ENCODE measurements at places on chromosomes 1 and 21. TPM values are rescaled to one million over a fixed set of nuclear protein-coding genes. Genes with fewer than 3 reads are reported as not detected.
A peak's percentile ranks its signal among the peaks of the same experiment; 100 is the strongest.

- no peaks in the 10 kb centered on the region for H3K27me3 ChIP-seq
- DNase-seq = peak; percentile 31
- no peaks in the 10 kb centered on the region for H3K36me3 ChIP-seq
- no peak overlapping the region for H3K27ac ChIP-seq
Observed at GRCh38 chr1:7404046-7404742, 366.9 kb upstream of the VAMP3 start.

GRCh38 chr1:169731446-169731845, 2.4 kb downstream of the SELE start:
- H3K36me3 ChIP-seq = no peaks in the 10 kb centered on the region
- H3K27me3 ChIP-seq = no peaks in the 10 kb centered on the region
- H3K4me1 ChIP-seq = peaks cover 23% of the 10 kb centered on the region
- no peak overlapping the region for H3K4me3 ChIP-seq
- no peak overlapping the region for H3K27ac ChIP-seq

DNA sequence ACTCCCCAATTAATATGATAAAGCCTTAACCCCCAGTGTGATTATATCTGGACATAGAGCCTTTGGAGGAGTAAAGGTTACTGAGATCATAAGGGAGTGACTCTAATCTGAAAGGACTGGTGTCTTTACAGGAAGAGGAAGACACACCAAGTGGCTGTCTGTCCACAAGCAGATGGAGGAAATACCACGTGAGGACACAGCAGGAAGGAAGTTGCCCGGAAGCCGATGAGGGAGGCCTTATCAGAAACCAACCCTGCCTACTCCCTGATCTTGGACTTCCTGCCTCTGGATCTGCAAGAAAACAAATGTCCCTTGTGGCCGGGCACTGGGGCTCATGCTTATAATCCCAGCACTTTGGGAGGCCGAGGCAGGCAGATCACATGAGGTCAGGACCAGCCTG, 110.3 kb upstream of the CHRM3 start:
- no peak for DNase-seq
- no peak overlapping the region for H3K4me3 ChIP-seq
- no peak overlapping the region for H3K27ac ChIP-seq
- no peaks in the 10 kb centered on the region for H3K4me1 ChIP-seq
- H3K36me3 ChIP-seq = no peaks in the 10 kb centered on the region
- no peaks in the 10 kb centered on the region for H3K27me3 ChIP-seq

GRCh38 chr1:97634758-97635157, 286.1 kb downstream of the DPYD start:
- peaks cover 2% of the 10 kb centered on the region for H3K36me3 ChIP-seq
- peaks cover 48% of the 10 kb centered on the region for H3K4me1 ChIP-seq
- no peak for DNase-seq
- no peak overlapping the region for H3K4me3 ChIP-seq

- H3K4me3 ChIP-seq = no peak overlapping the region
- H3K4me1 ChIP-seq = no peaks in the 10 kb centered on the region
- H3K36me3 ChIP-seq = peaks cover 11% of the 10 kb centered on the region
- no peaks in the 10 kb centered on the region for H3K27me3 ChIP-seq
Observed at GRCh38 chr1:243363832-243364231, 108.0 kb downstream of the SDCCAG8 start.

- H3K36me3 ChIP-seq = peaks cover 21% of the 10 kb centered on the region
- no peaks in the 10 kb centered on the region for H3K27me3 ChIP-seq
- peaks cover 1% of the 10 kb centered on the region for H3K4me1 ChIP-seq
- H3K4me3 ChIP-seq = no peak overlapping the region
- no peak overlapping the region for H3K27ac ChIP-seq
Observed at GRCh38 chr1:66998972-66999371, 55.0 kb downstream of the SLC35D1 start.

- no peak overlapping the region for H3K4me3 ChIP-seq
- H3K4me1 ChIP-seq = no peaks in the 10 kb centered on the region
- no peaks in the 10 kb centered on the region for H3K36me3 ChIP-seq
- no peak overlapping the region for H3K27ac ChIP-seq
Observed at GRCh38 chr1:158212320-158212719, 31.6 kb downstream of the CD1D start.

GRCh38 chr1:68473060-68473459, 23.3 kb upstream of the RPE65 start:
- H3K27ac ChIP-seq = no peak overlapping the region
- peaks cover 2% of the 10 kb centered on the region for H3K36me3 ChIP-seq
- no peaks in the 10 kb centered on the region for H3K27me3 ChIP-seq
- H3K4me1 ChIP-seq = peaks cover 3% of the 10 kb centered on the region

DNA sequence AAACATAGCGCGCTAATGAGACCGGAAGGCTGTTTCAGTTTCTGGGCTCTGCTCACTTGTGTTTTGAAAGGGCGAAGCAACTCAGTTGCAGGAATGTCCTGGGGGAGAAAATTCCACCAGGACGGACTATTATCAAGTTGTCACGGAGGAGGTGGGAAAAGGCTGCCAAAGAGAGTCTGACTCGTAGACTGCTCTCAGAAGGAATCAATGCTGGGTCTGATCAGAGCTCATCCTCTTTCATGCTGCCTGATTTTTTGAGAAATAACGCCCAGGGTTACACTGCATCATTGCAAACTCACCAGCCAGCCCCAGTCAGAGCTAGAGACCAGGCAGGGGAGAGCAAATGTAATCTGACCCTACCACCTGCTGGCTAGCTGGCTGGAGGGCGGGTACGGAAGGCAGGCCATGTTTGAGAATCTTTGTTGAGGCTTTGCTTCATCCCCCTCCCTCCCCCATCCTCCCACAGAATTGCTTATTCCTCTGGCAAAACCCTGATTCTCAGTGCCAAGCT, 36.4 kb upstream of the BCL9 start:
- peak overlapping the region; percentile 82 for H3K27ac ChIP-seq
- H3K4me1 ChIP-seq = peaks cover 16% of the 10 kb centered on the region
- H3K27me3 ChIP-seq = no peaks in the 10 kb centered on the region
- no peaks in the 10 kb centered on the region for H3K36me3 ChIP-seq
- no peak for DNase-seq

- H3K27me3 ChIP-seq = no peaks in the 10 kb centered on the region
- H3K27ac ChIP-seq = no peak overlapping the region
- H3K4me3 ChIP-seq = no peak overlapping the region
- H3K36me3 ChIP-seq = peaks cover 3% of the 10 kb centered on the region
- peaks cover 21% of the 10 kb centered on the region for H3K4me1 ChIP-seq
Observed at GRCh38 chr1:58627221-58627620, 50.2 kb upstream of the TACSTD2 start.

DNA sequence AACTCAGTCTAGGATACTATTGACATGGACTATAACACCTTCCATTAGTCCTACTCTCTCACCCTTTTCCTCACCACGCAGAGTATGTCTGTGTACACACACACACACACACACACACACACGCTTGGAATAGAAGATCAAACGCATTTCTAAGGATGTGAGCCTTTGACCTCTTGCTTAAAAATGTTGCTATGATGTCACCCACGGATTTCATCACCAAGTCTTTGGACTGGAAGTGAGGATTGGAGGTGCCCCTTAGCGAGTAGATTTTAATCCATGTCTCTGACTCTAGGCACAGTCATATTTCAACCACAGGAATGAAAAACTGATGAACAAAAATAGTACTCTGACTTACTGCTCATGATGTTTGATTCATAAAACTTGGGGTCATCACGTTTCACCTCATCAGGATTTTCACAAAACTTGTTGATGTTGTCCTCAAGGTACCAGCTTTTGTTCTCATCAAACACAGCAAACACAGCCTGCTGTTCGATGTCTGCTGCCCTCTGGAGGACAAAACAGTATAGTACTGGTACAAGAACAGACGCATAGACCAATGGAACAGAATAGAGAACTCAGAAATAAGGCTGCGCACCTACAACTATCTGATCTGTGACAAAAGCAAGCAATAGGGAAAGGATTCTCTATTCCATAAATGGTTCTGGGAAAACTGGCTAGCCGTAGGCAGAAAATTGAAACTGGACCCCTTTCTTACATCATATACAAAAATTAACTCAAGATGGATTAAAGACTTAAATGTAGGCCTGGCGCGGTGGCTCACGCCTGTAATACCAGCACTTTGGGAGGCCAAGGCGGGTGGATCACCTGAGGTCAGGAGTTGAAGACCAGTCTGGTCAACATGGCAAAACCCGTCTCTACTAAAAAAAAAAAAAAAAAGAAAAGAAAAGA, 39.9 kb downstream of the F5 start:
- H3K27me3 ChIP-seq = no peaks in the 10 kb centered on the region
- no peaks in the 10 kb centered on the region for H3K36me3 ChIP-seq
- H3K27ac ChIP-seq = no peak overlapping the region
- DNase-seq = peak; percentile 45

DNA sequence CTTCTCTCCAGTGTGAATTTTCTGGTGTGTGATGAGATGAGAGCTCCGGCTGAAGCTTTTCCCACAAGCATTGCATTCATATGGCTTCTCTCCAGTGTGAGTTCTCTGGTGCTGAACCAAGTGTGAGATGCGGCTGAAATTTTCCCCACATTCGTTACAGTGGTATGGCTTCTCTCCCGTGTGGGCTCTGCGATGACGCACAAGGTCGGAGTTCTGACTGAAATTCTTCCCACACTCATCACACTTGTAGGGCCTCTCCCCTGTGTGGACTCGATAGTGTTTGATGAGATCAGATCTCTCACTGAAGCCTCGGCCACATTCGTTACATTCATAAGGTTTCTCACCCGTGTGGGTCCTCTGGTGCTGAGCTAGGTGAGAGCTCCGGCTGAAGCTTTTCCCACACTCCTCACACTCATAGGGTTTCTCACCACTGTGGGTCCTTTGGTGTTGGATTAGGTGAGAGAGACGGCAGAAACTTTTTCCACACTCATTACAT, 7.4 kb downstream of the ZNF436 start:
- H3K27me3 ChIP-seq = no peaks in the 10 kb centered on the region
- H3K36me3 ChIP-seq = peaks cover 88% of the 10 kb centered on the region
- H3K27ac ChIP-seq = no peak overlapping the region
- no peak for DNase-seq
- no peak overlapping the region for H3K4me3 ChIP-seq
- H3K4me1 ChIP-seq = peaks cover 11% of the 10 kb centered on the region

- no peaks in the 10 kb centered on the region for H3K27me3 ChIP-seq
- H3K4me1 ChIP-seq = peaks cover 35% of the 10 kb centered on the region
- H3K4me3 ChIP-seq = no peak overlapping the region
- H3K27ac ChIP-seq = no peak overlapping the region
Observed at GRCh38 chr1:80915491-80915890, 885.2 kb upstream of the ADGRL2 start.

- peaks cover 46% of the 10 kb centered on the region for H3K27me3 ChIP-seq
- H3K36me3 ChIP-seq = no peaks in the 10 kb centered on the region
- peak; percentile 64 for DNase-seq
- H3K27ac ChIP-seq = peak overlapping the region; percentile 59
Observed at GRCh38 chr1:31238986-31239613, 587 bp downstream of the NKAIN1 start.

GRCh38 chr1:32919811-32920733, 18.9 kb upstream of the TMEM54 start:
- H3K4me1 ChIP-seq = peaks cover 24% of the 10 kb centered on the region
- no peaks in the 10 kb centered on the region for H3K27me3 ChIP-seq
- no peak for DNase-seq
- no peaks in the 10 kb centered on the region for H3K36me3 ChIP-seq
- peak overlapping the region; percentile 11 for H3K27ac ChIP-seq

DNA sequence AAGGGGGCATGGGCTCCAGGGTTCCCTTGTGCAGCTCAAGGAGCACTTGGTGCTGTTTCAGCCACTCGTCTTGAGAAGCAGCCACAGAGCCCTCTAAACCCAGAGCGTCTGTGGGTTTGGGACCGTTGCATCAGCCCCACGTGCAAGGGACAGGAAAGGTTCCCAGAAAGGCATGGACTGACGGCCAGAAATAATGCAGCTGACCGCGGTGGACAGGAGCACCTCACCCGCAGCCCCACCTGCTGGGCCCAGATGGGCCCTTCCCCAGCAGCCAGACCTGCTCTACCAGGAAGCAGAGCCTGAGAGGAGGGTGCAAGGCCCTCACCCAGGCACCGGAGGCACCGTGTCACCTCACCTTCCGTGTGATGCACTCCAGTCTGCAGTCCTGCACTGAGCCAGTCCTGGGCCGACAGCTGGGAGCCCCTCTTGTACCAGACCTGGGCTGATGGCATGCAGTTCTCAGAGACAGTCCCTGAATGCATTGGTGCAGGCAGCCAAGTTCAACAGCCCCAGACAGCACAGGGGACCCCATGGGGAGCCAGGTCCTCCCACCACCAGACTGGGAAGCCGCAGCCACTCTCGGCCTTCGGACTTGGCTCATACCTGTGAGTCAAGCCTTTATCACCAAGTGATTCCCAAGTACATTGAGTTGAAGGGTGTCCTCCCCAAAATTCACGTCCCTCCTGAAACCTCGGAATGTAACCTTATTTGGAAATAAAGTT, 4.8 kb upstream of the TFF3 start:
- peaks cover 28% of the 10 kb centered on the region for H3K27me3 ChIP-seq
- no peaks in the 10 kb centered on the region for H3K4me1 ChIP-seq
- no peak overlapping the region for H3K27ac ChIP-seq
- no peak for DNase-seq
- no peaks in the 10 kb centered on the region for H3K36me3 ChIP-seq
- H3K4me3 ChIP-seq = no peak overlapping the region

- H3K27ac ChIP-seq = no peak overlapping the region
- peaks cover 10% of the 10 kb centered on the region for H3K4me1 ChIP-seq
- no peak for DNase-seq
- H3K27me3 ChIP-seq = peaks cover 3% of the 10 kb centered on the region
Observed at GRCh38 chr1:25544819-25545218, 1.4 kb downstream of the LDLRAP1 start.

- H3K4me3 ChIP-seq = no peak overlapping the region
- H3K36me3 ChIP-seq = no peaks in the 10 kb centered on the region
- H3K27ac ChIP-seq = no peak overlapping the region
- peaks cover 19% of the 10 kb centered on the region for H3K4me1 ChIP-seq
Observed at GRCh38 chr1:3176820-3177219, 107.8 kb downstream of the PRDM16 start.

Gene ANKRD34A
- total RNA-seq = 0.86 TPM

Gene IGSF3
- 59.2 TPM for total RNA-seq

Gene ASCL5
- not detected for total RNA-seq

Gene IGSF21
- total RNA-seq = not detected

Gene LCE4A
- total RNA-seq = not detected

Gene C1orf167
- not detected for total RNA-seq

Gene OR2L8
- not detected for total RNA-seq

Gene SLC5A9
- not detected for total RNA-seq

Gene CSF3R
- 2.8 TPM for total RNA-seq

Gene HCRTR1
- total RNA-seq = 0.98 TPM
